T-helper 9 cell (primary cell): ENCODE measurements at places on chromosomes 13 and 19.

- DNase-seq, result no peak
Observed at GRCh38 chr19:45820413-45821102, 5.5 kb upstream of the RSPH6A start.

- DNase-seq, result no peak
Observed at GRCh38 chr19:6743714-6744380, 4.4 kb downstream of the TRIP10 start.

DNA sequence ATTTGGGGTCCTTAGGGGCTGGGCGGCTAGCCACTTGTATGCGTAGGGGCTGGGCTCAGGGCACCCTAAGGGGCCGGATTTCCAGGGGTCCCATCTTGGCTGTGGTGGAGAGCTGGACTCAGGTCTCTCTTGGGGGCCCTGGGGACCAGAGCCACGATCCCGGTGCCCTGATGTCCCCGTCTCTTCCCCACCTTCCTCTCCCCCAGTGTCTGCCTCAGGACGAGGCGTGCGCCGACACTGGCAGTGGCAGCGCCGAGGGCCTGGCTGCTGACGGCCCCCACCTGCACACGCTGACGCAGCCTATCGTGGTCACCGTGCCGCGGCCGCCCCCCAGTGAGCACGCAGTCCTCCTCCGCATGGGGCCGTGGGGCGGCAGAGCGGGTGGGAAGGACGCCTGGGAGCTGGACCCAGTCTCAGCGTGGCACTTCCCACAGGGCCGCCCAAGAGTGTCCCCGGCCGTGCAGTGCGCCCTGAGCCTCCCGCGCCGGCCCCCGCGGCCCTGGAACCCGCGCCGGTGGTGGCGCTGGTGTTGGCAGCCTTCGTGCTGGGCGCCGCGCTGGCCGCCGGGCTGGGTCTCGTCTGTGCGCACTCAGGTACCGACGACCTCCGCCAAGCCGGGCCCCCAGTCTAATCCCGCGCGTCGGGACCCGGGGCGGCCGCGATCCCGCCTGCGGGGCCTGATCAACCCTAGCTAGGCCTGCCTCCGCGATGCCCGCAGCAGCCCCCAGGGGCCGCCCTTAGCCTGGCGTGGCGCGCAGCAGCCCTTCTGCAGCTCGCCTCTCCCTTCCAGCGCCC is 2.7 kb upstream of the SNAPC2 start:
- DNase-seq, result peak; percentile 47

GRCh38 chr19:14135355-14135754 is 1.0 kb downstream of the ASF1B start:
- no peak for DNase-seq

GRCh38 chr13:69683921-69684686 is 423.5 kb upstream of the ATXN8OS start:
- no peak for DNase-seq

DNA sequence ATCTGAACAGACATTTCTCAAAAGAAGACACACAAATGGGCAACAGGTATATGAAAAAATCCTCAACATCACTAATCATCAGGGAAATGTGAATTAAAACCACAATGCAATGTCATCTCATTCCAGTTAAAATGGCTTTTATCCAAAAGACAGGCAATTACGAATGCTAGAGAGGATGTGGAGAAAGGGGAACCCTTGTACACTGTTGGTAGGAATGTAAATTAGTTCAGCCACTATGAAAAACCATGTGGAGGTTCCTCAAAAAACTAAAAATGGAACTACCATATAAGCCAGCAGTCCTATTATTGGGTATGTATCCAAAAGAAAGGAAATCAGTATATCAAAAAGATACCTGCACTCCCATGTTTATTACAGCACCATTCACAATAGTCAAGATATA is 24.7 kb upstream of the ZC3H13 start:
- no peak for DNase-seq

DNA sequence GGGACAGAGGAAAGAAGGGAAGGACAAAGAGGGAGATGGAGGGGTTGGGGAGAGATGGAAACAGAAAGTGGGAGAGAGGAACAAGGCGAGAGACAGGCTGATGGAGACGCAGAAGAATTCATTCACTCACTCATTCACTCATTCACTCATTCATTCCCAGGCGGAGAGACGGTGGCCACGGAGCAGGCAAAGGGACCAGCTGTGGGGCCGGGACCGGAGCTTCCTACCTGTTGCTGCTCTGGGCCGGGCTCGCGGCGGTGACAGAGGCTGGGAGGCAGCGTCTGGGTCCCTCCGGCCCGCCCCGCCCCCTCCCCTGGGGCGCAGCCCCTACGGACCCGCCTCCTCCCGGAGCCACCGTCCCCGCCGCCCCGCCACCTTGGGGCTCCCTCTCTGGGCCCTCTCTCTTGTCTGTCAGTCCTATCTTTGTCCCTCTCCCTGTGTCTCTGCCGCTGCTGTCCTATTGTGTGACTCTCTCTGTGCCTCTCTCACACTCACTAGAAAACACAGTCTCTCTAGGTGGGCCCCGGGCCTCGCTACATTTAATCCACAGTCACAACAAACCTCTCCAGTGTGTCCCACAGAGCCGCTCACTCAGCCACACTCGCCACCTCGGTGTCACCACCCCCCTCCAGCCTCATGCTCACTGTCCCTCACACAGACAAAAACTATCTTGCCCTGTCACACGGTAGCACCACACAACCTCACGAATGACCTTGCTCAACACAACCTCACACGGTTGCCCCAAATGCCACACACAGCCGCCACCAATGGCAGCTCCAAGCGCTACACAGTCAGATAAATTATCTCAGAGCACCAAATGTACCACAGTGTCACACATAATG is at the start of gene GNG8:
Gene GNG8 (minus strand): TSS at position 283 of the 842 bp plus-strand sequence. CDS start 1,520 bp downstream, outside the sequence.
- no peak for DNase-seq

- no peak for DNase-seq
Observed at GRCh38 chr13:35964863-35965180, 166.4 kb downstream of the DCLK1 start.

DNA sequence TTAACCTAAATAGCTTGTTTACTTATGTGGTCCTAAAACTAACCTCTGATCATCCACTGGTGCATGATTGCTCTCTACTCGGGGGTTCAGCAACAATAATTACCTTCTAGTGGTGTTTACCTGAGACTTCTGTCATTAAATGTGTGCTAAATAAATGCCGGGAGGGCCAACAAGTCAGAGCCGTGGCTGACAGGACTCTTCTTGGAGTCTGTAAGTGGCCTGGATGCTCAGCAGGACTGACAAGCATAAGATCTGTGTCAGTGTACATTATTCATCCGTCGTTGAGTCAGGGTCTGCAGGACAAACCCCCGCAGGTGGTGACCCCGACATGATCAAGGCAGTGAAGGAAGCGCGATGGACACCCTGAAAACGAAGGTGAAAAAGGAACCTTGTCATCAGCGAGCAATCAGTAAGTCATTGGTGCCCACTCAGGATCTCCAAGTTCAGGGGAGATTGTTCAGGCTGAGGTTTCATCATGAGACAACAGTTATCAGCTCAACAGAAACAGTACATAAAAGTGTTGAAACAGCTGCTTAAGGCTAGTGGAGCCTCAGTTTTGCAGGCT is 1466.9 kb downstream of the UQCRFS1 start:
- no peak for DNase-seq

DNA sequence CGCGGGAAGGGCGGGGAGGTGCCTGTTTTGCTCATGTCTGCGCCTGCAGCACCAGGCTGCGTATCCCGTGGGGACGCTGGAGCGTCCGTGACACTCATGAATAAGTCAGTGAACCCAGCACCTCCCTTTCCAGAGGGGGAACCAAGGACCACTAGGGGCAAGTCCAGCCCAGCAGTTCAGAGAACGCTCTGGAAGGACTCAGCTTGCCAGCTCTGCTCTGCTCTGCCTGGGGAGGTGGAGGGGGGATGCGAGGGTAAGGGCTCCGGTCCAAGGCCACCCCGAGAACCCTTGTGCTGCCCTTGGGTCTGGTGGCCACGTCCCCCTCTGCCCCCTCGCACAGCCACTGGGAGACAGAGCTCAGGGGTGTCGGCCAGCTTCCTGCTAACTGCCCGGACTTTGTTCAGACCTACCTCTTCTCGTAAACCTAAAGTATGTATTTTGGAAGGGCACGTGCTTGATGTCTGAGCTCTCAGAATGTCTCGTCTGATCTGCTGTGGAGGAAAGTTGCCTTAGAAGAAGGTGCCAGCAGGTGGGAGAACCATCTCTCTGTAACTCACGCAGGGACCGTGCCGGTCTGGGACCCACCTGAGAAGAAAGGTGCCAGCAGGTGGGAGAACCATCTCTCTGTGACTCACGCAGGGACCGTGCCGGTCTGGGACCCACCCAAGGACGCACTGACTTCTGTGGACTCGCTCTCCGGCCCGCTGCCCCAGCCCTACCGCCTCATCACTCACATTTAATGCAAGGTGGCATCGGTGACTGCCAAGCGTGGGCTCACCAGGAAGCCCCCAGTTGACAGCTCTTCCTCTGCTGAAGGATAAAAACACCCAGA is 34.1 kb downstream of the TMEM255B start:
- no peak for DNase-seq

GRCh38 chr13:33606692-33607091 is 211.3 kb upstream of the RFC3 start:
- DNase-seq, result no peak

DNA sequence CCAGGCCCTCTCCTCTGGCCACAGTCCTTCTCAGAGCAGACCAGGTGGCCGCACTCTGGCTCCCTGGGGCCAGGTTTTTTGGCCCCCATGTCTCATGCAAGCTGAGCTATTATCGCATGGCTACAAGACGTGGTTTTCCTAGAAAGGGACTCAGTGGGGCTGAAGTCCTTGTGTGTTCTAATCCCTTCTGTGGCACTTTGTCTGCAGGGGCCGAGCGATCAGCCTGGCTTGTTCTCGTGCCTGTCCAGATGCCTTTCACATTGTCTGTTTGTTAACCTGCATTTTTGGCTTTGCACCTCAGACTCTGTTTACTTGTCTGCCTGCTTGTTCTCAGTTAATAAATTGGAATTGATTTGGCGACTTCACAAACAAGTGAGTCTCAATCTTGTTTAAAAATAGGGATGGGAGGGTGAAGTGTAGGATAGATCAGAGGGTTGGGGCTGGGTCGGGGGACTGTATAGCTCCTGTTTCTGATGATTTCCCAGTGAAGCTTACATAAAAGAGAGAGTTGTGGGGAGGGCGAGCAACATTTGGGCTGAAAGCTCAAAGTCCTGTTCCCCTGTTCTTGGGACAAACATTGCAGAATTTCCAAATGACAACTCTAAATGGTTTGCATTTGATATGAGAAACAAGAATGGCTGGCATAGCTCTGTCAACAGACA is 440.4 kb downstream of the COG6 start:
- DNase-seq, result no peak

- no peak for DNase-seq
Observed at GRCh38 chr13:74975111-74975510, 506.9 kb downstream of the TBC1D4 start.

- DNase-seq, result no peak
Observed at GRCh38 chr19:46759817-46760333, 13.6 kb upstream of the STRN4 start.

- DNase-seq, result no peak
Observed at GRCh38 chr19:11073568-11073967, 15.7 kb upstream of the LDLR start.

DNA sequence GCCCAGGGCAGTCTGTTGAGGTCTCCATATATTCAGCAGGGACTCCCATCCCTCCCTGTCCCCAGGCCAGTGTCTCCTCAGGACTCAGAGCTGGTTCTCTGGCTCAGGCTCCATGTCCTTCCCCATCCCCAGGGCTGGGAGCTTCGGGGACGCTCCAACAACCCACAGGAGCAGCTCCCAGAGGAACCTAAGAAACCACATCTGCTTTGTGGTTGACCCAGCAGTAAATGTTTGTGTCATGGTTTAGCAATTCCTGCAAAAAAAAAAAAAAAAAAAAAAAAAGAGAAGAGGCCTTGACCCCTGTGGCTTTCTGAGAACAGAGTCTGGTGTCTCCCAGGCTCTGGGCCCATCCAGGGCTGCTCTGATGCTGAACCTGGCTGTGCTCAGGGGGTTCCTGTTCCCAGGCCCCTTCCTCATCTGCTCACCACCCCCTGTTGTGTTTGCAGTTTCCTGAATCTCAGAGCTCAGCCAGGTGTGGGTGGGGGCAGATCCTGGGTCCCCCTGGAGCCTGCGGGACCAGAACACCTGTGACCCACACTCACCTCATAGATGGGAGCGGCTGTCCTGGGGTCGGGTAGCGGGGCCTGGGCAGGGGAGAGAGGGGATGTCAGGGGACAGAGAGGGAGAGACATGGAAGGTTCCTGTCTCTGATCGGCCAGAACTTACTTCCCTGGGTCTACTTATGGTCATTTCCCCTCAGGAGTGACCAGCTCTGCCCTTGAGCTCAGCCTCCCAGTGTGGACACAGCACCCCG is 25.2 kb upstream of the CEACAM1 start:
- DNase-seq, result no peak

GRCh38 chr19:37725181-37725580 is 5.6 kb upstream of the ZNF607 start:
- DNase-seq, result no peak

DNA sequence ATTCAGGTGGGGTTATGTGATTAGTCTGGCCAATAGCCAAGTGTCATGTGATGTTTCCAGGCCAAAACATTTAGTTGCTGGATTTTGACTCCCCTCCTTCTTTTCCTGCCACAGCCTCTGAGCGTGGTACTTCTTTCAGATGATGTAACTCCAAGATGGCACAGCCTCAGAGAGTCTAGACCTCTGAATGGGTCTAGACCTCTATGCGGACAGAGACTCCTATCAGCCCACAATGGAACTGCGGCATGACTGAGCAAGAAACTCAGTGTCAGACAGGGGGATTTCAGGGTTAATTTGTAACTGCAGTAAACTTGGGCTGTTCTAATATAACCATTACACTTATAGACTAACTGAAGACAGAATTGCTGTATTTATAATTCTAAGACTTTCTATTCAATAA is 42.6 kb upstream of the ZDHHC20 start:
- no peak for DNase-seq

DNA sequence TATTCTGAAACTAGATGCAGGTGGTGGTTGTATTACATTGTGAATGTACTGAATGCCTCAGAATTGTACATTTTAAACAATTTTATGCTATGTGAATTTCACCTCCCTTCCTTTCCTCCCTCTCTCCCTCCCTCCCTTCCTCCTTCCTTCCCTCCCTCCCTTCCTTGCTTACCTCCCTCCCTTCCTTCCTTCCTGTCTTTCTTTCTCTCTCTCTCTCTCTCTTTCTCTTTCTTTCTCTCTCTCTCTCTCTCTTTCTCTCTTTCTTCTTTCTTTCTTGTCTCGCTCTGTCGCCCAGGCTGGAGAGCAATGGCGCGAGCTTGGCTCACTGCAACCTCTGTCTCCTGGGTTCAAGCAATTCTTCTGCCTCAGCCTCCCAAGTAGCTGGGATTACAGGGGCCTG is 37.2 kb downstream of the IER2 start:
- no peak for DNase-seq

GRCh38 chr19:33683881-33684537 is 62.3 kb downstream of the CHST8 start:
- no peak for DNase-seq
